T-helper 22 cell (primary cell): ENCODE measurements at places on chromosomes 3 and 15.

GRCh38 chr15:68415501-68416157 lies 16.3 kb downstream of the ITGA11 start:
- DNase-seq, result no peak

DNA sequence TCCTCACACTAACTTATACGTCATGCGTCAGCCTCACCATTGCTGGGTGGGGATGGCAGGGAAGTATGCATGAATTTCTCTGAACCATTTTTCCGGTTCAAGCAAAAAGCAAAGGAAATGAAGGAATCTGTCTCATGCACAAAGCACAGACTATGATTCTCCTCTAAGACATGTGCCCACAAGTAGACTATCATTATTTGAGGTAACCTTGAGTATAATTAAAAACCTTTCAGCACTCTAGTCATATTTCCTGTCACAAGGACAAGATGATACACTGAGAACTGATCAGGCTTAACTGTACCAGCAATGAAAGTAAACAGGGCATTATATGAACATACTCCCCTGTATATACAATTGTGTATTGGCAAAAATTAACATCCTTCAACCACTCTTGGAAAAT lies 56.7 kb upstream of the TSC22D2 start:
- DNase-seq, result no peak

- DNase-seq, result no peak
Measured at GRCh38 chr3:142884531-142884930, 4.4 kb downstream of the PCOLCE2 start.

GRCh38 chr15:69686626-69687025 lies 234.0 kb downstream of the RPLP1 start:
- DNase-seq, result no peak

- DNase-seq, result no peak
Measured at GRCh38 chr3:4722103-4722502, 229.0 kb downstream of the ITPR1 start.

GRCh38 chr15:77015646-77016320 lies 20.9 kb downstream of the PSTPIP1 start:
- no peak for DNase-seq

GRCh38 chr3:101193957-101194356 lies 126.4 kb downstream of the IMPG2 start:
- no peak for DNase-seq

GRCh38 chr15:60563539-60564404 lies 84.8 kb upstream of the ICE2 start:
- peak; percentile 51 for DNase-seq

GRCh38 chr3:156811089-156811862 lies 14.9 kb upstream of the LEKR1 start:
- no peak for DNase-seq

DNA sequence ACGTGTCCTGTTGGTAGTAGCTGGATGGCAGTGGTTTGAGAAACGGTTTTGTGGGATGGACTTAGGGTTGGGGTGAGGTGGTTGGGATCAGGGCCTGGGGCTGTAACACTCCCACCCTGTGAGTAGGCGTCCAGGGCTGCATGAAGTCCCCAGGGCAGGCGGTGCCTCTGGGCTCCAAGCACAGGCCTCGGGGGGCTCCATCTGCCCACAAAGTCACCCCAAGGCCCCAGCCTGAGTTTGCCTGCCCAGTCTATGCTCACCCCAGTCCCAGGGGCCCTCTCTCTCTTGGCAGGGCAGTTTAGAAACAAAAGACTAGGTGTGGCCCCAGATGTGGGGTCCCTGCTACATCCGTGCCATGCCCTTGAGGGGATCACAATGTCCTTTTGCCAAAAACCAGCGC lies 86.9 kb upstream of the PRR23E start:
- DNase-seq, result no peak

- no peak for DNase-seq
Measured at GRCh38 chr15:100863075-100863795, 16.4 kb upstream of the ALDH1A3 start.

DNA sequence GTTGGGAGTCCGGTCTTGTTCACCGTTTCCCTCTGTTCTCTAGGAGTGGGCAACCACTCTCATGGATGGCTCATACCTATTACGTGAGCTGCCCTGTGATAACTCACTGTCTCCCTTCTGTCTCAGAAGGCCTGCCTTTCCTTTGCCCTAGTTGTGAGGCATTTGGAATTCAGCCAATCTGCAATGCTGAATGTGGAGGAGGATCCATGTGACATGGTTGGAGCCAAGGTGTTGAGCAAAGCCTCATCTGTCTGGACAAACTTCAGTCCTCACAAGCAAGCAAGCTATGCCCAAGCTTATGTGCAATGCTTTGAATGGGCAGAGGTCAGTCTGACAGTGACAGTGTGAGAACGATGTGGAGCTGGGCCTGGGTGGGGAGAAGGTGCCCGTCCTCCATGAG lies 37.8 kb upstream of the ATP10A start:
- no peak for DNase-seq

DNA sequence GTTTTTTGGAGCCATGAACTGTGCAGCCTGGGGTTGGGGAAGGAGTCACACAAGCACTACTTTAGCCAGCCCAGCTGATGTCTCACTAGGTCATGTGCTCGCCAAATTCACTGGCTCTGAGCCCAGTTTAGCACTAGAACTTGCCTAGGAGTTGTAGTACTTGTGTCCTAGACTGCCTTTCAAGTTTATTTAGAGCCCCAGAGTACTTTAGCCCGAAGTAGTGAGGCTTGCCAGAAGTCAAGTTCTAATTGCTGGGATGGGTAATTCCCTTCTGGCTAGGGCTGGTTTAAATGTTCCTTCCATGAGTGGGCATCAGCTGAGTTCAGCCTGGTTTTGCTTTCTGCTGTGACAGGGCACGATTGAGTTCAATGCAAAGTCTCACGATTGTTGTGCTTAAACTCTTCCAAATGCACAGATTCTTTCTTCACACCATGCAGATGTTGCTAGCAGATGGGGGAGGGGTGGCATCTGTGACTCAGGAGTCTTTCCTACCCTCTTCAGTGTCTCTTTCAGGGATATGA lies 228.2 kb upstream of the ZPLD1 start:
- no peak for DNase-seq

DNA sequence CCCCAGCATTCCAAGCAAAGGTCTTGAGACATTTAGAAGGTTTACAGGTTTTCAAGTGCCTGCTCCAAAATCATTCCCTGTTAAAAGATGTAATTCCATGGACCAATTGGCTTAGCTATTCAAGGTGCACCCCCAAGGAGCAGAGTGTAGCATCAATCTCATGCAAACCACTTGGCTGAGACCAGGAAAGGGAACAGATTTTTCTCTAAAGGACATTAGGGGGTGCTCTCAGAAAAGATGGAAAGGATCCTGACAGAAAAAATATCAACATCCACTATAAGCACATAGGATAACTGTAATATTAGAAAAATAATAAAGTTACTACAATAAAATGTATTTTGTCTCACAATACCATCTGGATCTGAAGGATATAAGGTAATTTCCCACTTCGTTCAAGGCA lies 328.0 kb upstream of the CDIN1 start:
- DNase-seq, result no peak

- no peak for DNase-seq
Measured at GRCh38 chr3:115095236-115095635, 51.9 kb downstream of the ZBTB20 start.

- no peak for DNase-seq
Measured at GRCh38 chr15:76193934-76194333, 117.3 kb downstream of the ETFA start.

- DNase-seq, result no peak
Measured at GRCh38 chr3:160618878-160619277, 53.5 kb upstream of the KPNA4 start.

- DNase-seq, result no peak
Measured at GRCh38 chr3:65751123-65751700, 287.5 kb downstream of the MAGI1 start.

GRCh38 chr15:29825227-29825626 lies 3.0 kb upstream of the TJP1 start:
- DNase-seq, result no peak

DNA sequence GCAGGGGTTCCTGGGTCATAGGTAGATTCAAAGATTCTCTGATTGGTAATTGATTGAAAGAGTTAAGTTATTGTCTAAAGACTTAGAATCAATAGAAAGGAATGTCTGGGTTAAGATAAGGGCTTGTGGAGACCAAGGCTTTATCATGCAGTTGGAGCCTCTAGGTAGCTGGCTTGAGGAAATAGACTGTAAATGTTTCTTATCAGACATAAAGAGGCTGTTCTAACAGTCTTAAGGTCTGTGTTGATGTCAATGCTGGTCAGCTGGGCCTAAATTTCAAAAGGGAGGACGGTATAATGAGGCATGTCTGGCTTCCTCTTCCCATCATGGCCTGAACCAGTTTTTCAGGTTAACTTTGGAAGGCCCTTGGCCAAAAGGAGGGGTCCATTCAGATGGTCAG lies 48.9 kb downstream of the GASK1A start:
- DNase-seq, result no peak

GRCh38 chr15:45704329-45705249 lies 69.8 kb downstream of the SQOR start:
- DNase-seq, result no peak

DNA sequence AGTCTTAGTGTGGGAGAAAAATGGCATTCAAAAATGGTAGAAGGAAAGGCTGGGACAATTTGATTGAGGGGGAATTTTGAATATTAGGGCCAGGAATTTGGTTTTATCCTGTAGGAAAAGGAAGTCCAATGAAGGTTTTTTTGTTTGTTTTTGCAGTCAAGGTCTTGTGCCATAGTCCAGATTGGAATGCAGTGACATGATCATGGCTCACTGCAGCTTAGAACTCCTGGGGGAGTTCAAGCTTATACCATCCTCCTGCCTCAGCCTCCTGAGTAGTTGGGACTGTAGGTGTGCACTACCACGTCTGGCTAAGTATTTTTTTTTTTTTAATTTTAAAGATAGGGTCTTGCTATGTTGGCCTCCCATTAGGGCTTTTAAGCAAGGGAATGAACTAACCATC lies 2.6 kb upstream of the SLC6A11 start:
- DNase-seq, result no peak

DNA sequence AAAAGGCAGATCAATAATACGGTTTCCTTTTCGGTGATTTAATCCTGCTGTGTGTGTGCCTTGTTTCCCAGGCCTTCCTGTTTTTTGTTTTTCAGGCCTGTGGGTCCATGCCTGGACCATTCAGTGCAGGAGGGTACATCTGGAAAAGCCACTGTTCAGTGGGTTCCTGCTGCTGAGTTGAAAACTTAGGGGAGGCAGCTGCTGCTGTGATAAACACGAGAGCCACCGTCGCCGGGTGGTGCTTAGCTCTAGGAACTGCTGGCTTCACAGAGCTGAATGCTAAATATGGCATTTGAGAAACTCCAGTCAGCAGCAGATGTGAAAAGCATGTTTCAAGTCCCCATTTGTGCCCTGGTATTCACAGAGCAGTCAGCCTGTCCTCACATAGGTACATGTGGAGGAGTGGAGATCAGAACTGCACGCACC lies 44.0 kb downstream of the SYNM start:
- DNase-seq, result no peak

- DNase-seq, result no peak
Measured at GRCh38 chr15:68939501-68939900, 9.2 kb downstream of the SPESP1 start.

DNA sequence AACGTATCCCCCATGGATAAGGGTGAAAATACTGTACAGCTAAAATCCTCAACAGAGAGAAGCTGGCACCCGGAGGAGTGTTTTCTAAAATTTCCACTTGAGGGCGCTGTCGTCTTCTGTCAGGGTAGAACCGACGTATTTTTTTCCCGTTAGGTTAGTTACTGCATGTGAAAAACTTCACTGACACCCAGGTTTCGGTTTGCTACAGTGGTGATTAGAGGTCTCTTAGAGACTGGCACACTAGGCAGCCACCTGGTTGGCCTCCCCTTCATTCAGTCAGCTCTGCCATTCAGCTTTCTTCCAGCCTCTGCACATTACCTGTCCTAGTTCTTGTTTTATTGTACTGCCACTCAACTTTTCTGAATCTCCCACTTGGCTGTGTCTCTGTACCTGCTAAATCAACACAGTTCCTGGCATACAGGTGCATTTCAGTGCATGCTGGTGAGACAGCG lies 18.4 kb downstream of the CCK start:
- DNase-seq, result no peak

DNA sequence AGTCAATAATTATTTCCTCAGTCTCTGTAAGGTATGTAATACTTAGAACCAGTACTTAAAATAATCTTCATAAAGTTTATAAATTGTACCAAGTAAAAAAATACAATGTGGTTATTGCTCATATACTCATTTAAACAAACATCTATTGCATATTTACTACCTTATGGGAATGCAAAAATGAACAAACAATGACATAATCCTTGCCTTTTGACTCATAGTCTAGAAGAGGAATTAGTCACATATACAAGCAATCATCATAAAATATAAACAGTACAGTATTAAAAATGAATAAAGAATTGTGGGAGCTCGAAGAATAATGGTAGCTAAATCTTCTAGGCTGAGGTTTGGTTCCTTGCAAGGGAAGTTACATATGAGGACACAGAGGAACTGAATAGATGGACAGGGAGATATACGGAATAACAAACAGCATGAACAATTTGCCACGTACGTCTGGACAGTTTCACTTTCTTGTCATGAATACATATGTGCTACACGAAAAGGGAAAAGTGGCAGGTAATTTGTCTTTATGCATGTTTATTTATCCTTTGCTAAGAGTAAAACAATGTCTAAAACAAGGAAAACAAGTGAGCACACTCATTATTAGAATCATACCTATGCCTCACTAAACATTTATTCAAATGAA lies 17.2 kb downstream of the IMPG2 start:
- no peak for DNase-seq

- no peak for DNase-seq
Measured at GRCh38 chr3:13053420-13053819, 19.8 kb downstream of the IQSEC1 start.

DNA sequence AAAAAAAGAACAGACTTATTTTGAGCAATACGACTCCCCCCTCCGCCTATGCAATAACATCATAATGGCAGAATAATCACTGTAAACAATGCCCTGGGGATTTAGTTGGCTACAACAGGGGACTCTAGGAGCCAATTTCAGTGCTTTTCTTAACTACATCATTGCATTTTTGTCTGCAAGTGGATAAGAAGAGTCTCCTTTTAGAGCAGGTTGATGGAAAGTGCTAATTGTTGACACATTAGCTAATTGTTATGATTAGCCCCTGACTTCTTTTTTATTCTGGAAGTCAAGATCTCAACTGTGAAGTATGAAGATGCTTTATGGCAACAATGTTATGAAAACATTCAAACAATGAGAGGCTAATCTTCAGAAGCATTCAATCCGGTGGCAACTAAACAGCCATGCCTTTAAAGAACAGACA lies 121.2 kb downstream of the MECOM start:
- DNase-seq, result no peak

DNA sequence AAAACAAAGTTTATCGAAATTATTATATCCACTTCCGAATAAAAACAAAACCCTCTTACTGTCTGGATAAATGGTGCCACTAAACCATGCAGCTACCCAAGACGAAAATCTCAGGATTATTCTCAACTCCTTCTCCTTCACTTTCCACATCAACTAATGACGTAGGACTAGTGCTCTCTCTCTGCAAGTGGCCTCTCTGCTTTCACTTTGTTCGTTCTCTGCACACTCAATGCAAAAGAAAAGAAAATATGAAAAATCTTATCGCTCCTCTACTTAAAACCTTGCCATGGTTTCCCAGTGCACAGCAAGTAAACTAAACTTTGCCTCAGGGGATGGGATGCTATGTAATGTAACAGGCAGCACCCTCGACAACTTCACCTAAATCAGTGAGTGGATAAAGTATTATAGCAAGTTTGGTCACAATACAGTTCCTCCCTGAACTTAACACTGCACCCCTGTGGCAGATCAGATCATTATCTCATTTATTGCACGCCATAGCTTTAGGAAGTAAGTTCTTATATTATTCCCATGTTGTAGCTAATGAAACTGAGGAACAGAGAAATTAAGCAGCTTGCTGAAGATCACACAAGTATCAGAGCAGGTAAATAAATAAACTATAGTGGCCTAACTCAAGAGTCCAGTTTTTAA lies 262.7 kb upstream of the GADL1 start:
- no peak for DNase-seq
